ENCODE measurements at places on chromosomes 1 and 21.

- DNase-seq: no peak
Measured at GRCh38 chr1:71944006-71944405, 338.3 kb downstream of the NEGR1 start.

GRCh38 chr21:30117631-30118030 is 49.0 kb downstream of the CLDN17 start:
- no peak for DNase-seq

GRCh38 chr1:27690183-27690582 is 18.2 kb upstream of the IFI6 start:
- DNase-seq: no peak

- no peak for DNase-seq
Measured at GRCh38 chr21:38937286-38937790, 131.6 kb downstream of the ETS2 start.

DNA sequence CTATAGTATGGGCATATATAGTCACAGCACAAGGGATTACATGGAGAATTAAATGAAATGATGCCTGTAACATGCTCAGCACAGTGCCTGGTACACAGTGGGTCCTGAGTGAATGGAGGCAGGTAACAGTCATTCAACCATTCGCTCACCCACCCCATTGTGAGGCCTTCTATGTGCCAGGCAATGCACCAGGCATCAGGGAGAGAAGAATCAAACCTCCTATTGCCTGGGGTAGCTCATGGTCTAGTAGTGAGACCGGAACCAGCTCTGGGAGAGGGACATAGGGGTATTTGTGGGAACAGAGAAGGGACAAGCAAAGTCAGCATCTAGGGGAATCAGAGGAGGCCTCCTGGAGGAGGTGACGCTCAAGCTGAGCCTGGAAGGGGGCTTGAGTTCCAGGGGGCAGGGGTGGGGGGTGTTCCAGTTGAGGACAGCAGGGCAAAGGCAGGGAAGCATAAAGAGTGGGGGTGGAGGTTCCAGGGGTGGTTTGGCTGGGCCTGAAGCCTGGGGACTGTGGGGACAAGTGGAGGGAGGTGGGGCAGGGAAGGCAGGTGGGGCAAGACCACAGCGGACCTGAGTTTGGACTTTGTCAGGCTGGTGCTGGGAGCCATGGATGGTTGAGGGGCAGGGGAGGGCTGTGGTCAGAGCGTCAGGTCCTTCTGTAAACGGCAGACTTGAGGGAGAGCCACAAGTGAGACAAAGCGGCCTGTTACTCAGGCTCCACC is 591.6 kb downstream of the PTPRU start:
- no peak for DNase-seq

GRCh38 chr1:145942405-145942804 is 15.1 kb upstream of the RBM8A start:
- DNase-seq: no peak

- DNase-seq: no peak
Measured at GRCh38 chr1:147167365-147167764, 4.9 kb downstream of the PRKAB2 start.

DNA sequence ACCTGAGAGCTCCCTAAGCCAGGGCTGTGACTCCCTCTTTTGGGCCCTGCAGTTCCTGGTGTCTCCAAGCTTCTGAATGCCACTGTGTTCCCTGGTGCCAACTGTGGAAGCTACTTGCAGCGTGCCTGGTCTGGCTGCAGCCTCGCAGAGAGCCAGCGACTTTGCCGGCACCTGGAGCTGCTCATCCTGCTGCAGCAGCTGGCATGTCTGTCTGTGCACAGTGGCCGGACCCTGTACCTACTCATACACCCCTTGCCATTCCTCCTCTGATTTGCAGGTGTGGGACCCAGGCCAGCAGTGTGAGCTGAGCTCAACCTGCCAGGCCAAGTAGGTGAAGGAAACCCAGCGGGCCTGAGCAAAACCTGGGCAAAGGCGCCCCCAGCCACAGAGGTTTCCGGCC is 12.3 kb upstream of the AADACL4 start:
- no peak for DNase-seq

DNA sequence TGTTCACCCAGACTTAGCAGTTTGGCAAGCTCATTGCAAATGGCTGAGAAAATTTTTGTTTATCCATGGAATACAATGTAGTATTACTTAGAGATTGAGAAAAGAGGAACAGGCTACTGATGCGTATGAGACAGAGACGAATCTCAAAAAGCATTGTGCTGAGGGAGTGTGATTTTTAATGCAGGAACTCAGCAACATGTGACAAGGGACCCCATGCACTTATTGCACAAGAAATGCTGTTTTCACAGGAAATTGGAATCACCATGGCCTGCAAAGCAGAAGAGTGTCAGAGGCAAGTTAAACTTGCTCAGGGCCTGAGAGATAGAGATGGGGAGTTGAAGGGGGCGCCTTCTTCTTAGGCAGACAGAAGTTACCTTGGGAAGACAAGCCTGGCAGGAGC is 32.6 kb upstream of the TLR5 start:
- no peak for DNase-seq

DNA sequence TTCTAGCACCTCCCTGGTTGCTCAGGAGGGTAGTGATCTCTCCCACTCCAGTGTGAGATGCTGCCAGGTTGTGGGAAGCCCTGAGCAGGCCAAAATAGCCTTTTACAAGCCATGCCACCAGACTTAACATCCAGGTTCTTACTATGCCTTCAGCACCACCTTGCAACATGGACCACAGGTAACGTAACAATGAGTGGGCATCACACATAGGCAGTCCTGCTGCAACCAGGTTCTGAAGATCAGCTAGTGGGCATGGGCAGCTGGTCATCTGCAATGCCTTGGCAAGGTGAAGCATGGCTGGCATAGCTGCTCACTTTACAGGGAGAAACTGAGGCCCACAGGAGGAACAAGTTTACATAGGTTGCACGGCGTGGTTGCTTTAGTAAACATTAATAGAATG is 40.7 kb downstream of the DHCR24 start:
- no peak for DNase-seq

- no peak for DNase-seq
Measured at GRCh38 chr21:36692835-36693488, 6.0 kb upstream of the SIM2 start.

- no peak for DNase-seq
Measured at GRCh38 chr1:46153228-46153627, 20.8 kb upstream of the PIK3R3 start.

DNA sequence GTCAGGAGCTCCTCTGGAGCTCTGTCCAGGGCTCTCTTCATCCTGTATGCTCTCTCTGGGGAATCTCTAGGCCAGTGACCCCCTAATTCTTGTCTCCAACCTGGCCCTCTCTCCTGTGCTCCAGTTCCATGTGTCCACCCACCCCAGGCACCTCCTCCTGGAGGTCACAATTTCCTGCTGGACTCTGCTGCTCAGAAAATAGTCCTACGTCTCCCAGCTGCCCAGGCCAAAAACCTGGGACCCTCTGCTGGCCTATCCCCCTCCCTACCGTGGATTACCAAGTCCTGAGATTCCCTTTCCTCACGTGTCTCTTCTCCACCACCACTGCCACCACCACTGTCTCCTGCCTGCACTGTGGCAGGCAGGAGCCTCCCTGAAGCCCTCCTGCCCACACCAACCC is 11.7 kb downstream of the NES start:
- no peak for DNase-seq

GRCh38 chr1:26785611-26786436 is 1.9 kb upstream of the PIGV start:
- no peak for DNase-seq

- DNase-seq: no peak
Measured at GRCh38 chr1:51515312-51515960, 3.6 kb downstream of the EPS15 start.

- DNase-seq: no peak
Measured at GRCh38 chr1:228305721-228306152, 97.9 kb downstream of the OBSCN start.

- DNase-seq: no peak
Measured at GRCh38 chr1:152118915-152119314, 3.7 kb upstream of the TCHH start.

Measured in stimulated activated CD4-positive, alpha-beta T cell treated with anti-CD3 and anti-CD28 coated beads, TNF-alpha, amount 100 ng/mL, for 1 hour (primary cell).